Hematopoietic multipotent progenitor cell treated with erythropoietin and hydrocortisone succinate and interleukin-3 and kit ligand, for 17 days (in vitro differentiated cells): ENCODE measurements at places on chromosomes 6 and 20.

- peak; percentile 69 for DNase-seq
Measured at GRCh38 chr6:7201732-7202541, 94.2 kb downstream of the RREB1 start.

GRCh38 chr6:2086326-2086965 is 159.0 kb downstream of the GMDS start:
- no peak for DNase-seq

GRCh38 chr6:11711984-11712711 is 66.5 kb downstream of the ADTRP start:
- no peak for DNase-seq

DNA sequence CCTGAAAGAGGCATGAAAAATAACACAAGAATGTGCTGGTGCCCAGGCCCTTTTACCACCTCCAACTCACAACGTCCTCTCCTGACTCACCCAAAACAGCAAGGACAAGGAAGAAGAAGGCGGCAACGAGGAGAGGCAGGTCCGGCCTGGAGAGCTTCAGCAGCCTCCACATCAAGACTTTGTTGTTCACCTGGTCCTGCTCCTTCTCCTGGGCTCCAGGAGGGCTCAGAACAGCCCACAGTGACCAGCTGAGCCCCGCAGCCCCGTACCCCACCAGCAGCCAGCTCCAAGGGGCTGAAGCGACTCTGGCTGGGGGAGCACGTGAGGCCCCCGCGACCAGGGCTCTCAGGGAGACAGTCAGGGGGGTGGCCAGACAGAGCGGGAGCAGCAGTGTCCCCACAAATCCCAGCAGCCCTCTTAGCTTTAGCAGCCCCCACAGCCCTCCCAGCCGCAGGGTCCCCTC is 857 bp downstream of the TAP2 start:
- no peak for DNase-seq

GRCh38 chr6:164640956-164641355 is 668.4 kb downstream of the C6orf118 start:
- DNase-seq, result no peak

DNA sequence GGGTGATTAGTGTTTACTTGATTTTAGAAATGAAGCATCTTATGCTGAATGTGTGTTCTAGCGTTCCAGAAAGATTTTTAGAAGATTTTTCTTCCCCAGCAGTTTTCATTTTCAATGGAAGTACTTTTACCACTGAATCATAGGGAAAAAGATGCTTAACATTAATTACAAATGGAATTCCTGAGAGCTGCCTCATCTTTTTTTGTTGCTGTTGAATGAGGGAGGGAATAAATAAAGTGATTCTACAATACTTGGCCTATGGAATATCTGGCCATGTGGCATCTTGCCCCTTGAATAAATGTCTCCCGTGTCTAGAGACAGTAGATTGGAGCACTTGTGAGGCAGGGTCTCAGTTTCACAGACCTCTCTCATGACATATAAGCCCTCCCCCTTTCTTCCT is 44.1 kb upstream of the SLC22A1 start:
- DNase-seq, result no peak
